NT2/D1 (cell line): ENCODE measurements at places on chromosomes 1 and 21.

GRCh38 chr1:92481971-92482664, 4.6 kb downstream of the GFI1 start:
- no peak for DNase-seq

- no peak for DNase-seq
These were observed 23.4 kb downstream of the C8A start for GRCh38 chr1:56877973-56878372.

- no peak for DNase-seq
These were observed 1.9 kb upstream of the TMEM35B start for GRCh38 chr1:34987018-34987417.

DNA sequence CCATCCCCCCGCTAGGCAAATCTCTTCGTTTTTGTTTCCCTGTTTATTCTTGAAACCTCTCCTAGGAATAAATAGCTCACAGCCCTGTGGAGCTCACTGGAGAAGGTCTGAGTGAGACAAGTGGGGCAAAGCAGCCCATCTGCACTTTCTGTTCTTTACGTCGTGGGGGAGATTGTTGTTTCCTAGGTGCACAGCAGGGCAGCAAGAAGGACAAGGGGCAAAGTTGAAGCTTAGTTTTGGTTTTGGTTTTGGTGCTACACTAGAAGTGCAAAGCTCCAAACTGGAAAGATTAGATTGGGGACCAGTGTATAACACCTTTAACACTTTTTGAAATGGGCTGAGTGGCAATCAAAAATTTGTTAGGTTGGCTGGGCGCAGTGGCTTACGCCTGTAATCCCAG, 76.6 kb downstream of the GPR88 start:
- no peak for DNase-seq

- no peak for DNase-seq
These were observed 10.3 kb downstream of the DNALI1 start for GRCh38 chr1:37567023-37567422.

- DNase-seq = no peak
These were observed 30.6 kb downstream of the HFM1 start for GRCh38 chr1:91374086-91374485.

GRCh38 chr1:31718327-31718897, 14.6 kb upstream of the COL16A1 start:
- no peak for DNase-seq

- DNase-seq = no peak
These were observed 86.8 kb upstream of the RAB4A start for GRCh38 chr1:229184066-229184465.
